ENCODE measurements at places on chromosomes 12 and 14.
A peak's percentile ranks its signal among the peaks of the same experiment; 100 is the strongest.

- no peak overlapping the region for H3K27ac ChIP-seq
- no peaks in the 10 kb centered on the region for H3K4me1 ChIP-seq
- no peaks in the 10 kb centered on the region for H3K36me3 ChIP-seq
- H3K4me3 ChIP-seq = no peak overlapping the region
- no peaks in the 10 kb centered on the region for H3K27me3 ChIP-seq
Measured at GRCh38 chr14:82414853-82415539, 881.3 kb upstream of the SEL1L start.

GRCh38 chr12:120061575-120062214 is 54.9 kb downstream of the RAB35 start:
- DNase-seq = no peak
- H3K27me3 ChIP-seq = no peaks in the 10 kb centered on the region
- no peak overlapping the region for H3K27ac ChIP-seq
- H3K4me1 ChIP-seq = no peaks in the 10 kb centered on the region
- H3K4me3 ChIP-seq = no peak overlapping the region
- peaks cover 36% of the 10 kb centered on the region for H3K36me3 ChIP-seq

DNA sequence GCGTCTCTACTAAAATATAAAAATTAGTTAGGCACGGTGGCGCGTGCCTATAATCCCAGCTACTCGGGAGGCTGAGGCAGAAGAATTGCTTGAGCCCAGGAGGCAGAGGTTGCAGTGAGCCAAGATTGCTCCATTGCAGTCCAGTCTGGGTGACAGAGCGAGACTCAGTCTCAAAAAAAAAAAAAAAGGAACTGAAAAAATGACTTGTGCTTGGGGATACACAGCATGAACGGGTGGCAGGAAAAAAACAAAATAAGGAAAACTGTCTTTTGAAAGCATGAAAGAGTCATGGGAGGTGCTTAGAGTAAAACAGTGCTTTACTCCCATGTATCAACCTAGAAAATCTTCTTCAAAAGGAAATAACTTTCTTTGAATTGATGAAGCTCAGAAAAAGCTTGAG is 80.8 kb downstream of the TMTC1 start:
- H3K27ac ChIP-seq = no peak overlapping the region
- no peaks in the 10 kb centered on the region for H3K4me1 ChIP-seq
- H3K27me3 ChIP-seq = no peaks in the 10 kb centered on the region
- H3K4me3 ChIP-seq = no peak overlapping the region

DNA sequence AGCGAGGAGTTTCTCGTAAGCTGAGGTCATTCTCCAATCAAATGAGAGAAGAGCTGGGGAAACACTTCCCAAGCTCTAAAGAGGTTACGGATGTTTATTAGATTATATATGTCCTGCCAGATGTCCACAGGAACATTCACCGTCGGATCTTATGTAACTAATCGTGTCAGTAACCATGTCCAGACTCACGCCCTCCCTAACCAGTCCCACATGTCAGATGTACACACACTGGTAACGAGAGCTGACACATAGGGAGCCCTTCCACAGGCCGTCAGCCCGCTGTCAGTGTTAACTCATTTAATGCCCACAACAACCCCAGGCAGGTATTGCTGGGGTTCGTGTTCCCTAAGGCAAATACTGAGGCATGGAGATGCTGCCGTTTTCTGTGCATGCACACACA is 223.7 kb upstream of the RTL1 start:
- H3K27ac ChIP-seq = no peak overlapping the region
- H3K36me3 ChIP-seq = peaks cover 5% of the 10 kb centered on the region
- H3K27me3 ChIP-seq = peaks cover 35% of the 10 kb centered on the region
- H3K4me3 ChIP-seq = no peak overlapping the region

DNA sequence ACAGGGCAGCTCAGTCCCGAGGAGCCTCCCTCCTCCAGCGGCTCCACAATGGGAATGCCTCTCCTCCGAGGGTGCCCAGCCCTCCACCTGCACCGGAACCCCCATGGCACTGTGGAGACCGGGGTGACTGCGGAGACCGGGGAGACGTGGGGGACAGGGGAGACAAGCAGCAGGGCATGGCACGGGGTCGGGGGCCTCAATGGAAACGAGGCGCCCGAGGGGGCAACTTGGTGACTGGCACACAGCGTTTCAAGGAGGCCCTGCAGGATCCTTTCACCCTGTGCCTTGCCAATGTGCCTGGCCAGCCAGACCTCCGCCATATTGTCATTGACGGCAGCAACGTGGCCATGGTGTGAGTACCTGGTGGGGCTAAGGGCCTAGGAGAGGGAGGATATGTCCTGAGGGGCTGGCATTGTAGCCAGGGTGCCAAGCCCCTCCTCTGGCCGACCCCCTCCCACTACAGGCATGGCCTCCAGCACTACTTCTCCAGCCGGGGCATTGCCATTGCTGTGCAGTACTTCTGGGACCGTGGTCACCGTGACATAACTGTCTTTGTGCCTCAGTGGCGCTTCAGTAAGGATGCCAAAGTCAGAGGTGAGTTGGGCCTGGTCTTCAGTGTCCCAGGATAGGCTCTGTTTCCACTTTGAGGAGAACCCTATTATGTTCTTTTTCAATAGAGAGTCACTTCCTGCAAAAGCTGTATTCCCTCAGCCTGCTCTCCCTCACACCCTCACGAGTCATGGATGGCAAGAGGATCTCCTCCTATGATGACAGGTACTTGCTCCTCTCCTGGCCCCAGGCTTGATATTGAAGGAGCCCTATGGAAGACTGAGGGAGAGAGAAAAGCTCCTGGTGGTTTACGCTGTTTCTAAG is 2.7 kb downstream of the KHNYN start:
- H3K4me1 ChIP-seq = peaks cover 55% of the 10 kb centered on the region
- no peaks in the 10 kb centered on the region for H3K27me3 ChIP-seq
- no peak for DNase-seq
- H3K27ac ChIP-seq = no peak overlapping the region

- H3K36me3 ChIP-seq = peaks cover 48% of the 10 kb centered on the region
- no peak for DNase-seq
- H3K27ac ChIP-seq = no peak overlapping the region
- H3K27me3 ChIP-seq = no peaks in the 10 kb centered on the region
- H3K4me1 ChIP-seq = peaks cover 13% of the 10 kb centered on the region
- no peak overlapping the region for H3K4me3 ChIP-seq
Measured at GRCh38 chr12:100331871-100332270, 25.0 kb upstream of the SLC17A8 start.

- no peaks in the 10 kb centered on the region for H3K4me1 ChIP-seq
- no peaks in the 10 kb centered on the region for H3K36me3 ChIP-seq
Measured at GRCh38 chr14:45426685-45427282, 173.8 kb upstream of the MIS18BP1 start.

DNA sequence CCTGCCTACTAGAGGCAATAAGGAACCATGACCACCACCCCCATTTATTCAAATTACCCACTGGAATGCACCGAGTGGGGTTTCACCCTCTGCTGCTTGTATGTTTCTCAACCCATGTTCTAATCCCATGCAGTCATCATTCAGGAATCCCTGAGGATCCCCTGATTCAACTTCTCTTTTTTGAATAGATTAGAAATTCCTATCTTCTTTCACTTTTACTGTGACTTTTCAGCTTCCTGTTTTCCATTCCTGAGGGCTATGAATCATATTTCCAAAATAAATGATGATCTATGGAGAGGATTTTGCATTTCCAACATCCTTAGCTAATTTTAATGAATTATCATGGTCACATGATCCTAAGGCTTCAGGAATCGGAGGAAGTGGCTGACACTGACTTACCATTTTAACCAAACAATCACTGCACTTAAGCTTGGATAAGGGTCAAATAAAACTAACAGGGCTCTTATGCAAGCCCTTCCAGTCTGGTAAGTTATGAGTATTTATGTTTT is 19.4 kb upstream of the P2RX4 start:
- H3K4me1 ChIP-seq = peaks cover 19% of the 10 kb centered on the region
- no peaks in the 10 kb centered on the region for H3K27me3 ChIP-seq
- no peak for DNase-seq
- no peaks in the 10 kb centered on the region for H3K36me3 ChIP-seq
- H3K4me3 ChIP-seq = no peak overlapping the region

GRCh38 chr12:33703221-33703620 is 263.6 kb upstream of the SYT10 start:
- DNase-seq = no peak
- no peaks in the 10 kb centered on the region for H3K27me3 ChIP-seq
- H3K4me1 ChIP-seq = no peaks in the 10 kb centered on the region
- no peak overlapping the region for H3K4me3 ChIP-seq
- no peak overlapping the region for H3K27ac ChIP-seq
- no peaks in the 10 kb centered on the region for H3K36me3 ChIP-seq

DNA sequence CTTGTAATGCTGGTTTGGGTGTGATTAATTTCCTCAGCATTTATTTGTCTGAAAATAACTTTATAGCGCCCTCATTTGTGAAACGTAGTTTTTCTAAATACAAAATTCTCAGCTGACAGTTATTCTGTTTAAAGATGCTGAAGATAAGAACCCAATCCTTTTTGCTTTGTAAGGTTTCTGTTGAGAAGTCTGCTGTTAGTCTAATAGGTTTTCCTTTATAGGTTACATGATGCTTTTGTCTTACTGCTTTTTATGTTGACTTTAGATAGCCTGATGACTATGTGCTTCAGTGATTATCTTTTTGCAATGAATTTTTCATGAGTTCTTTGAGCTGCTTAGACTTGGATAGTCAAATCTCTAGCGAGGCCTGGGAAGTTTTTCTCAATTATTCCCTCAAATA is 168.6 kb upstream of the PDE3A start:
- H3K4me3 ChIP-seq = no peak overlapping the region
- no peak overlapping the region for H3K27ac ChIP-seq
- no peaks in the 10 kb centered on the region for H3K4me1 ChIP-seq
- DNase-seq = no peak
- H3K27me3 ChIP-seq = no peaks in the 10 kb centered on the region

DNA sequence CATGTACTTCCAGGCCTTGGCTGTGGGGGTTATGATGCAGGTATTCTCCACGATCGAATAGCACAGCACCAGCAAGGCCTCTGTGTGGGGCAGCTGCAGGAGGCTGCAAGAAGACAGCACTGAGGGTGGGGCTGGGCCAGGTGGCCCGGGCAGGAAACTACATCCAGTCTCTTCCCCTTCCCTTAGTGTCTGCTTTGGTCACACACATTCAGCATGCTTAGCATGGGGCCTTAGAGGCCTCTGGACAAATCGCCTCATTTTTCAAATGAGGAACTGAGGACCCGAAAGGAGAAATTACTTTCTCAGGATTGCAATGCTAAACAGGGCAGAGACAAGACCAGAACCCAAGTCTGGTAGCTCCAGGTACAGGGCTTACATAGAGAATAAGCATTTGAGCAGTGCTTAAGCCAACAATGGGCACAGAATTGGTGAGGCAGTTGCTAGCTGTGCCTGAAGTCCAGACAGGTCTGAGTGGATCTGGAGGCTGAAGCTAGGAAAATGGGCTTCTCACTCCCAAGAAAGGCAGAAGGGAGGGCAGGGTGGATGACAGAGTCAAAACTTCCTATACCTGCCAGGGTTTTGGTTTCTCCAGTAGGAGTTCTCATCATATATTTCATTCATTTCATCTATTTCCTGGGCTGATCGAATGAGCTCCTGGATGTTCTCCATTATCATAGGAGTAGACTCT is 3.5 kb downstream of the ACRBP start:
- H3K27ac ChIP-seq = peak overlapping the region; percentile 87
- H3K27me3 ChIP-seq = no peaks in the 10 kb centered on the region
- H3K4me3 ChIP-seq = peak overlapping the region; percentile 79
- no peak for DNase-seq
- peaks cover 53% of the 10 kb centered on the region for H3K4me1 ChIP-seq

GRCh38 chr12:70549340-70550179 is 87.7 kb downstream of the PTPRB start:
- H3K36me3 ChIP-seq = no peaks in the 10 kb centered on the region
- no peaks in the 10 kb centered on the region for H3K4me1 ChIP-seq
- H3K27me3 ChIP-seq = peaks cover 27% of the 10 kb centered on the region
- DNase-seq = no peak
- no peak overlapping the region for H3K27ac ChIP-seq
- H3K4me3 ChIP-seq = no peak overlapping the region
